ENCODE measurements at places on chromosomes 4 and X.

DNA sequence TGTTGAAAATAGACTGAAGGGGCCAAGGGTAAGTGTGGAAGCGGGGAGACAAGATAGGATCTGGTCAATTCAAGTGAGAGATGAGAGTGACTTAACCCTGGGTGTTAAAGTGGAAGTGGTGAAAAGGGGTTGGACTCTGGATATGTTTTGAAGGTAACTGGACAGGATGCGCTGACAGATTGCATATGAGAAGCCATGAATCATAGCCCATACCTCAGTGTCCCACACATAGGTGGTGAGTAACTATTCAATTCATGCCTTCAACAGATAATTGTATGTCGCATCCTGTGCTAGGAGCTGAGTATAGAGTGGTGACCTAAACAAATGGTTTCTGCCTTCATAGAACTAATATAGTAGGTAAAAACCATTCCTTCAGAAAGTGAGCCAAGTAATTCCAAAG, 76.7 kb downstream of the KLHL34 start:
- no peak for DNase-seq

DNA sequence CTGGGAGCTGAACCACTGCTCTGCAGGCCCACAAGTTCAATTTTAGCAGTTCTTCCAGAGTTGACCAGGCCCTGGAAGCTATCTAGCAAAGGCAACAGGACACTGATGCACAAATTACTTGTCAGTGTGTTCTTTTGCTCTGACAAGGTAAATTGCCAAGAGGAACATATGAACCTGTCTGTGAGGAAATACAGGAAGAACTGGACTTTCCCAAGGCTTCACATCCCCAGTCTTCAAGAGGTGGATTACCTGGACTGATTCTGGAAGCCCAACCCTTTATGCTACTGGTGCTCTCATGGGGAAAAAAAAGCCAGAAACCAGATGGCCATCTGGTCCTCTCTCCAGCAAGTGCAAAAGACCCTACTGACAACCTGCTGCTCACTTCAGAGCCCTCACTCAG, 1.9 kb upstream of the TMEM185A start:
- DNase-seq, result no peak

GRCh38 chr4:12691168-12691567, 793.0 kb downstream of the RAB28 start:
- no peak for DNase-seq

GRCh38 chrX:110665223-110666002, 130.2 kb downstream of the CHRDL1 start:
- no peak for DNase-seq

DNA sequence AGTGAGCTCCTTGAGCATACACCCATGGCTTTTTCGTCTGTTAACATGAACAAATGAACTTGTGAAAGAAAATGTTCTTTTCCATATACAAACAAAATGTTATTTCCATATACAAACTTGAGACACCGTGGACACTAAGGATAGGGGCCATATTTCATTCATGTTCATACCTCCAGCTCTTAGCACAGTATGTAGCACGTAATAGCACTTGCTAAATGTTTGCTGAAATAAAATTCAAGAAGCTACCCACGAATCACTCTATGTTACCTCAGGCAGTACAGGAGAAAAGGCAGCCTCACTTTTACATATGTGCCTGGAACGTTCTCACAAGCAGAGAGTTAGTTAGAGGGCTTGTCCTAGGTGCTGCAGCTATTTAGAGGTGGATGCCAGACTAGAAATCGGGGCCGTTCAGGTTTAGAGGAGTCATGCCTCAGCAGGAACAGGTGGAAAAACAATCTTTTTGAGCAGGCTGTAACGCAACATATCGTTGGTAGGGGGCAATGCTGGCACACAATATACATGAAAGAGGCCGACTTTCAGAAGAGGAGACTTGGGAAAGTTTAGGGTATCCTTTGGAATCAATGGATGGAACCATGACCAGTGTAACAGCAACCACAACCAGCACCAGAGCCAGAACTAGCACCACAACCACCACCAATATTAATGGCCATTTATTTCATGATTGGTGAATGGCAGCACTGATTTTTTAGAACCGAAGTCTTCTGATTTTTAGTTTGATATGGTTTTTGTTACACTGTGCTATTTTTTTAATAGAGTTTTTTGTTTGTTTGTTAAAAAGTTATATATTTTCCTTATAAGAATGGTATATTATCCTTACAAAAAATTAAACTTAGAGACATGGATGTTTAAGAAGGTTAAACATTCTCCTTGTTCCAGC, 14.8 kb upstream of the PAQR3 start:
- no peak for DNase-seq

DNA sequence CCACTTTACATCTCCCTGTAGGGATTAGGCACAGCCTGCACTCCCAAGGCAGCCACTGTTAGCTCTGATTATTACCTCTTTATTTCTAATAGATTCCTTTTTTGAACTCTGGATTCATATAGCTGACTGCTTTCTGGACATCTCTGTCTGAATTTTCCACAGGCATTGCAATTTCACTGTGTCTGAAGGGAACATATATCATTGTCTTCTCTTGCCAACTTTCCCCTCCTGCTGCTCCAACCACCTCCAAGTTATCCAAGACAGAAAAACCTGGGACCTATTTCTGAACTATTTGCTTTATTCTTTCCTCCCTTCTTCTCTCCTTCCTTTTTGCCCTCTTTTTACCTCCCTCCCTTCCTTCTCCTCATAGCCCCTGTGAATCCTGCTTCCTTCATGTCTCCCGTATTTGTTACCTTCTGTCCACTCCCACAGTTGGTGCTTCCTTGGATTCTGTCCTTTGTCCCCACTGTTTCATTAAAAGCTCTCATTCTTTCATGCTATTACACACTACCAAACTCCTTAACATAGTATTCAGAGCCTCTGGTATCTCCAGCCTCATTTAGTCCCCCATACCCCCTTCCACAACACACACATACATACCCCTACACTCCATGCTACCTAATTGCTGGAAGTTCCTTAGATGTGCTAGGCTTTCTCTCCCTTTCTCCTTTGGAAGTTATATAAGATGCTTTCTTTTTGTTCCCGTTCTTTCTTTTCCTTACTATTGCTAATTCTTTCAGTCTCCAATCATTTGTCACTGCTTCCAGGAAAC, 34.7 kb downstream of the FGF2 start:
- no peak for DNase-seq

DNA sequence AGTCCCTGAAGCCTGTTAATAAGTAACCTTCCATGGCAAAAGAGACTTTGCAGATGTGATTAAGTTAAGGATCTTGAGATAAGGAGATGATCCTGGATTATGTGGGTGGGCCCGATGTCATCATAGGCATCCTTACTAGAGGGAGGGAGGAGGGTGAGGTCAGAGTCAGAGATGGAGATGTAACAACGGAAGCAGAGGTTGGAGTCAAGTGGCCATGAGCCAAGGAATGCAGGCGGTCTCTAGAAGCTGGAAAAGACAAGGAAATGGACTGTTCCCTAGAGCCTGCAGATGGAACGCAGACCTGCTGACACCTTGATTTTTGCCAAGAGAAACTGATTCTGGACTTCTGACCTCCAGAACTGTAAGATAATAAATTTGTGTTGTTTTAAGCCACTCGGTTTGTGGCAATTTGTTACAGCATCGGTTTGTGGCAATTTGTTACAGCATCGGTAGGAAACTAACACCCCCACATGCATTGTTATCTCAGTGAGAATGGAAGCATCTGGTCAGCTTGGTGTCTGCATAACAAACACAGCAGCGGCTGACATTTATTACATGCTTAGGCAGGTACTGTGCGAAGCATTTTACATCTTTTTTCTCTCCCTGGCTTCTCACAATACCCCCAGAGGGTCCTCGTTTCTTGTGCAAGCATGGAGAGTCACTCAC, 55.6 kb downstream of the CLDN34 start:
- no peak for DNase-seq

DNA sequence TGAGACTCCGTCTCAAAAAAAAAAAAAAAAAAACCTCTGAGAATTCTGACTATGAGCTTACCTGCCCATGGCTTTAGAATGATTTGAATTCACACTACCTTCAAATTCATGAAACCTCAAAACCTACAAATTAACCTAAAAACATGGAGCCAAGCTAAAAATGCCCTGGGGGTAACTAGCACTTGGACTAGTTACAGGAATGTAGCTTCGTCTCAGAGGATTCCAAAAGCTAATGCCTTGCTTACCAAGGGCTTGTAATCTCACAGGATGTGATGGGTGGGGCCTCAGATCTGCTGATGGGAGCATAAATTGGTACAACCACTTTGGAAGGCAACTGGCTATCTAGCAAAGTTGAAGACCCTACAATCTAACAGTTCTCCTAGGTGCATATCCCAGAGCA, 79.4 kb upstream of the SPRY1 start:
- no peak for DNase-seq

- DNase-seq, result no peak
Measured at GRCh38 chr4:123232439-123232838, 164.2 kb upstream of the SPRY1 start.

- DNase-seq, result no peak
Measured at GRCh38 chrX:14406225-14406624, 123.1 kb upstream of the GLRA2 start.

- no peak for DNase-seq
Measured at GRCh38 chr4:2497931-2498330, 29.0 kb downstream of the RNF4 start.

DNA sequence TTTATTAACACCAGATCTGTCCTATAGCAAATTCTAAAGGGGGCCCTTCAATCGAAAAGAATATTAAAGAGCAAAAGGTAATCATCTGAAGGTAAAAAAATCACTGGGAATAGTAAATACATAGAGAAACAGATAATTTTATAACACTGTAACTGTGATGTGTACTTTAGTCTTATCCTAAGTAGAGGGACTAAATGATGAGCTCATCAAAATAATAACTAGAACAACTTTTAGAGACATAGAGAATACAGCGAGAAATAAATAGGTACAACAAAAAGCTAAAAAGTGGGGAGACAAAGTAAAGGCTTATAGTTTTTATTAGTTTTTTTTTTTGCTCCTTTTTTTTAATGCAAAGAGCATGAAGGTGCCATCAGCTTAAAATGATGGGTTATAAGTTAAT, 17.3 kb upstream of the CT83 start:
- no peak for DNase-seq

DNA sequence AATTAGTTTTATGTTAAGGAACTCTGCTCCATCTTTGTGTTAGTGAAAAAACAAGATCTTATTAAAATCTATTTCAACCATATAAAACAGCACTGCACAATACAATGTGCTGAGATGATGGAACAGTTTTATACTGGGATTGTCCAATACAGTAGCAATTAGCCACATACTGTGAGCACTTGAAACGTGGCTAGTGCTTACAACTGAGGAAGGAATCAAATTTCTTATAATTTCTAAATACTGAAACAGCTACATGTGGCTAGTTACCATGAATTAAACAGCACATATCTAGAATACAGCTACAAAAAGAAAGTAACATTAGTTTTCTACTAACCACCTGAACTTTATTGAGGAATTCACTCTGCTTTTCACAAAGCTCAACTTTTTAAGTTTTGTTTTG, 14.7 kb downstream of the NFXL1 start:
- DNase-seq, result no peak

DNA sequence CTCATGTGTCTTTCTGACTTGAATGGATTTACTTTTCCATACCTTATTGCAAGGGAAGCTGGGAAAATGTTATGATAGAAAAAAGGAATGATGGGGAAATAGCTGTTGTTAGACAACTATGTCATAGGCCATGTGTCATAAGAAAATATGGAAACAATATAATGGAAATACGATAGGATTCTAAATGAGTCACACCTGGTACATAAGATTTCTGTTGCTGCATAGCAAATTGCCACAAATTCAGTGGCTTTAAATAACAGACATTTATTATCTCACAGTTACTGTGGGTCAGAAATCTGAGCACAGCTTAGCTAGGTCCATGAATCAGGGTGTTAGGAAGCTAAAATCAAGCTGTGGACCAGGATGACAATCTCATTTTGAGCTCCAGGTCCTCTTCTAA, 44.6 kb upstream of the ANKRD50 start:
- DNase-seq, result no peak

DNA sequence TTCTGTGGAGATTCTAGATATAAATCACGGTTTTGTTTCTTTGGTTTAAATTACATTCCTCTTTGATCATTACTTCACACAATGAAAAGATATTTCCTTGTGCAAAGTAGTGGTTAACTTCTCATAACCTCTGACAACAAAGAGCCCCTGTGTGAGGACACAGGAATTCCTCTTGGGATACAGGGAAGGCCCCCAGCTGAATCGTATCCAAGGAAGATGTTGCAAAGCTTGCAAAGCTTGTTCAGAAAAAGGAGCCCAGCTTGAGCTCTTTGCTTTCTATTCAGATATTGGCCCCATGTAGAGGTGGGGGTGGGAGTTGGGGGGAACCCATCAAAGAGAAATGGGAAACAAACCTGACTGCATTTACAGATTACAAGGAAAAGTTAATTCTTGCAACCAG, 145.7 kb downstream of the RELL1 start:
- no peak for DNase-seq

DNA sequence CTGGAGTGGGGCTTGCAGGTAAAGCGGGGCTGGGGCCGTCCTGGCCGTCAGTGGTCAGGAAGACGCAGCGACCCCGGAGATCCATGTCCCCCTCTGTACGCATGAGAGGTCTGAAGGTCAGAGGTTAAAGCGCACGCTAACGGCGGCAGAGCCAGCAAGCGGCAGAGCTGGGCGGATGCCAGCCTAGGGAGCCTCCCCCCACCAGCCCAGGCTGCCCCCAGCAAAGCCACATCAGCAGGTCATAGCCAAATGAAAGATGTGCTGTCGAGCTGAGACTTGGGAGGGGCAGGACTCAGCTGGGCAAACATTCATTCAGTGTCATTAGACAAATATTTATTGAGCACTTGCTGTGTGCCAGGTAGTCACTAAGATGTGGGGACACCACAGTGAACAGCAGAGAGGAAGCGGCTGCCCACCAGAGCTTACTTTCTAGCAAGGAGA, 593 bp upstream of the JAKMIP1 start:
- no peak for DNase-seq

DNA sequence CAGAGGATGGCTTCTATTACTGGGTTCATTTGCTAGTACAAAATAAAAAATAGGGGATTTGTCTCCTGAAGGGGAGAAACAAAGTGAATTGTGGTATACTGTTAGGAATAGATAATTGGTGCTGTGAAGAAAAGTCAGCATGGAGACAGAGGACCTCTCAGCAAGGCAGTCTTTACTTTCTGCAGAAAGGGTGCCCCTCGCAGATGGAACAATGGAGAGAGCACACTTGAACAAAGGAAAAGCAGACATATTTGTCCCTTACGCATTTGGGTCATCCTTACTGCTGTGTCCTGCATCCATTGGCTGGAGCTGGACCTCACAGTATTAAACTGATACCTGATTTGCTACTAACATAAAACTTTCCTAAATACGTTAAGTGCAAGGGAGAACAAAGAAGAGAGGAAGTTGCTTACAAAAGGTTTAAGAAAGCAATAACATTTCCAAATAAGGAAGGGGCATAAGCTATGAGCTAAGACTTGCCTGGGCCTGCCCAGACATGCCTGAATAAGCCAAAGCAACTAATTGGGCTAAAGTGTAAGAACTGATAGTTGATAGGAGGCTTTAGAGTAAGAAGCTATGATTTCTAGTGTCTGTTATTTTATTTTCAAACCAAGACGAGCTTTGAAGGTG, 83.8 kb downstream of the CCKAR start:
- no peak for DNase-seq
